ENCODE measurements at places on chromosomes 2 and 18.
A peak's percentile ranks its signal among the peaks of the same experiment; 100 is the strongest.

- DNase-seq: peak; percentile 43
Observed at GRCh38 chr2:46179037-46179621, 118.1 kb upstream of the EPAS1 start.

GRCh38 chr2:218002143-218002844 is 501 bp downstream of the TNS1 start:
- no peak for DNase-seq

DNA sequence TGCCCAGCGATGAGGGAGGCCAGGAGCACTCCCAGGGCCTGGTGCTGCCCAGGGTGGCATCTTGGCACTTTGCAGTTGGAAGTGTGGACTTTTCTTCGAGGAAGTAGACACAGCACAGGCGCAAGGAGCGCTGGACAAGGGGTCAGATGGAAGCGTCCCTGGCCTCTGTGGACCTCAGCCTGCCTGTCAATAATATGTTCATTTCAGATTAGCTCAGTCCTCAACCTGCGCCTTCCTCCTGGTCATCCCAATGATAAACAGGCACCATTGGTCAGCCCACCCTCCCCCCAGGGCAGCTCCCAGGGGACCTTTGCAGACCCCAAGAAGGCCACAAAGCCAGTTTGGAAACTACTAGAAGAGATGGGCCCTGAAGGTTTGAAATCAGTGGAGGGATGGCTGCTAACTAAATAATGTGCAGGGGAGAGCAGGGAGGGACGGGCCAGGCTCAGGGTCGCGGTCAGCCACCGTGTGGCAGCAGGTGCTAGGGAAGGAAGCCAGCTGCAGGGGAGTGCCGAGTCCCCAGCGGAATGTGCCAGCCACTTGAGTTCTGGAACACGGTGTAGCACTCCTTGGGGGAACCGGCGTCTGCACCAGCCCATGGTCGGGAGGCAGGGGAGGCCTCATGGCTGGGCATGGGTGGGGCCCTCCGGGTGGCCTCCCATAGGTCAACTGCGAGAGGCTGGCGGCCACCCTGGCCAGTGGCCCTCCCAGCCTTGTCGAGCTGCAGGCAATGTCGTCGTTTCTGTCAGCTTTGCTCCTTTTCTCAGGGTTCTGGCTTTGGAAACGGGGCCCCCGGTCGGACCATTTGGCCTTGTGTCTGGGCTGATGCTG is 59.9 kb downstream of the ADI1 start:
- no peak for DNase-seq

DNA sequence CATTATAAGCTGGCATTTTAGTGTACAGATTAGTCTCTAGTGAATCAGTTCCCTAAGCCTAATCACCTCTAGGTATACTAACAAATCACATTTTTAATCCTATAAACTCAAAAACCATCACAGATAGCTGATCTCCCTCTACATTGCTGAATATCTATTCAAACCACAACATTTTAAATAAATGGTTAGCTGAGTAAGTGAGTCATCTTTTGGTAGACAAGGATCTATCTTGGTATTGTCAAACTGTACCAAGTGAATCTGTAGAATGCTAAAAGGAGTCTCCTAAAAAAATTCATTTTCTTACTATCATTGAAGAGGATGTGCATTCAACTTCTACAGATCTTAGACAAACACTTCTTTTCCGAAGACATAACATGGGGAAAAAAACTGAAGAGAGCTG is 40.7 kb downstream of the INO80D start:
- no peak for DNase-seq

DNA sequence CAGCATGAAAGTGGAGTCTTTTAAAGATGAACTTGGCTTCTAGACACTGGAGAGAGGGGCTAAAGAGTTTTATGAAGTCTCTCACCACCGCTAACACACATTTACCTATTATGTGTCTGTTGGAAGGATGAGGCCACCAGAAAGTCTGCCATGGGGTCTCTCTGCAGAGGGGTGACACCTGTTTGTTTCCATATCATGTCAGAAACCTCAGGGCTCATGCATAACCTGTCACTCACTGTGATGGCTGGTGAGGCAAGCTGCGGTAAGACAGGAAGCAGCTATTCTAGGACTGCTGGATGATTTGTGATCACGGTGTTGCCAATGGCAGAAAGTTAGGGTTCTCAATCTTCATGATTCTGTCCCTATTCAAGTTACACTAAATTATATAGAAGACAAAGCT is 60.8 kb upstream of the DNMT3A start:
- DNase-seq: no peak

GRCh38 chr2:143686585-143687164 is 557.5 kb downstream of the ARHGAP15 start:
- no peak for DNase-seq

DNA sequence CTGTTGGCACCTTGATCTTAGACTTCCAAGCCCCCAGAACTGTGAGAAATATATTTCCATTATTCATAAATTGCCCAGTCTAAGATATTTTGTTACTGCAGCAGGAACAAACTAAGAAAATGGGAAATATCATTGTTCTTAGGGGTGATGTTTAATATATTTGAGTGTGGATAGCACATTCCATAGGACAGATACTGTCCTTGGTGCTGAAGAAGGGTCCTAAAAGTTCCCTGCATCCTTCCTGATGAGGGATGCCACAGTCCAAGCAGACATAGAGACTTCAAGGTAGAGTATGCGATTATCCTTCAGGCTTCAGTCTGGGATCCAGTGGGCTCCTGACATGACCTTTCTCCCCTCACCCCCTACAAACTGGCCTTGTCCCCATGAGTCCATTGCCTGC is 689.0 kb downstream of the TDRD15 start:
- DNase-seq: no peak

GRCh38 chr18:24396082-24396633 is 1.5 kb downstream of the OSBPL1A start:
- DNase-seq: no peak

DNA sequence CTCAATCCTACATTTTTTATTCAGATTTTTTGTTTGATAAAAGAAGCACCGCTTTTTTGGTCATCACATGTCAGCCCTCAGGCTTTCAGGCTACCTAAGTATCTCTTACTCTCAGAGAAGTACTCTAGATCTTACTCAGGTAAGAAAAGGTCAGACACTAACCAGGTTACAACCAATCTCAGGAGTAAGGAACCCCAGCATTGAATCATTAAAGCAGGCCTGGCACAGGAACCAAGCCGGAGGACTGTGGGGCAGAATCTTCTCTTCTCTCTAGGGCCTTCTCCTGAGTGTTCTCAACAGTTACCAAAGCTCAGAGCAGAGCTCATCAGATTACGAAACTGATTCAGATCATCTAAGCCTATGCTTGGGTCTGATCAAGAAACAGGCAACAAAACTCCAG is 28.2 kb downstream of the RBMS1 start:
- DNase-seq: peak; percentile 38

GRCh38 chr2:126765395-126765794 is 109.4 kb downstream of the GYPC start:
- DNase-seq: peak; percentile 7

GRCh38 chr18:63553081-63553480 is 10.9 kb downstream of the SERPINB12 start:
- no peak for DNase-seq

DNA sequence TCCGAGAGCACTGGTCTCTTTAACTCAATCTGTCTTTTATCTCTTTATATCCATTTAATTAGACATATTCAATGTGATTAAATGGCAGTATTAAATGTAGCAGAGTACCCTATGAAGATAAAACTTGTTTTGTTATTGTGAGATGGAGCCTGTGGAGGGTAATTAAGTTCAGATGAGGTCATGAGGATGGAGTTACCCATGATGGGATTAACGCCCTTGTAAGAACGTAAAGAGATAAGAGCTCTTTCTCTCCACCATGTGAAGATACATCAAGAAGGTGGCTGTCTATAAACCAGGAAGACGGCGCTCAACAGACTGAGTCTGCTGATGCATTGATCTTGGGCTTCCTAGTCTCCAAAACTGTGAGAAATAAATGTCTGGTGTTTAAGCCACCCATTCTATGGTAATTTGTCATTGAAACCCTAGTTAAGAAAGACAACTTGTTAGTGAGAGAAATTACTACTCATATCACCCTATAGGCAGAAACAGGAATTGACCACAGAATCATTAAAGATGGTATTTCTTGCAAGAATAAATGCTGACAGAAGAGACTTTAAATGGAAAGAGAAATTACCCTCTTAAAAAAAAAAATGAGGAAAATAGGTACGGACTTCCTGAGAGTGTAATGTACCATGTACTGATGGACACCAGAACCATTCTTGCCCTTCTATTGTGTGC is 738.7 kb upstream of the CHAC2 start:
- DNase-seq: no peak

DNA sequence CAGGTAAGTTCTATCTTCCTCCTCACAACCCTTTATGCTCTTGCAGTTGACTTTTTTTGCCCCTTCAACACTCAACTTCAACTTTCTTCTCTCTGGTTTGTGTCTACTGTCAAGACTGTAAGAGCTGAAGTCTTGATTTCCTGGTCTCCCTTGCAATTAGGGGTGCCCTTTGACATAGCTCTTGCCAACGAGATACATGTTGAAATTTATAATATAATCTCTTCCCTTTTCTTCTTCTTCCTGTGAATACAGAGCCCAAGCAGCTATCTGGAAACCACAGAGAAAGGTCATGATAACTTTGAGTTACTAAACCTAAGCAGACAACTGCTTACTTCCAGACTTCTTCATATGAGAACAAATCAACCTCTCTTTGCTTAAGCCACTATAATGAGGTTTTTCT is 163.5 kb downstream of the MC4R start:
- DNase-seq: no peak

DNA sequence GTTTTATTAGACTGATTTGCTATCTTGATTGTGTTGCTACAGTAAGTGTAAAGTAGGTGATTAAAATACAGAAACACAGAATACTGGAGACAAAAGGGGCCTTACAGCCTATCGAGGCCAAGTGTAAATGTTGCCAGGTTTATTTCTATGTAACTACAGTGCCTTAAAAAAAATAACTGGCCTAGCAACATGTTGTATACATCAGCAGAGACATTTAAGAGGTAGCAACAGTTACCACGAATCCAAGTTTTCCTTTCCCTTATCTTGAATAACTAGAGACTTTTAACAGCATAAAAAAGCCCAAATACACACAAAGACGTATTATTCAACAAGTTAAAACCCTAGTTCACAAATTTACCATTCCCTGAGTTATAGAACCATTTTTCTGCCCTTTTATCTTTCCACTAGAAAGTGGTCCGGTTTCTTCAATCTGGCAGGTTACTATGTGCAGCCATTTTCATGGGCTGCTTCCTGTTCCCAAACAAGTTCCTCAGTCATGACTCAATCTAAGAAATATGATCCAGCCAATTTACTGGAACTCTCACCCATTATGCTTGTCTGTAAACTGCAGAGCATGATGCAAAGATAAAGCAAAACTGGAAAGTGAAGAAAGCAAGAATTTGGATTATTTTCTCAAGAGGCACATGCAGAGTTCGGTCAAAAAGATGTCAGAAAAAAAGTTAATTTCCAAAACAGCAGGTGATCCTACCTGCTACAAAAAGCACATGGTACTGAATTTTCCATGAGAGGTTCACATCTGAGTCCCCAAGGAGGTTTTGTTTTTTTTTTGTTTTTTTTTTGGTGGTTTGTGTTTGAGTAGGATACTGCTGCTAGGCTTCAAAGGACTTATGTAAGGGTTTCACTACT is 22.2 kb downstream of the NFE2L2 start:
- no peak for DNase-seq

GRCh38 chr2:54899576-54900200 is 150.6 kb downstream of the RTN4 start:
- no peak for DNase-seq

GRCh38 chr2:239121600-239122012 is 273.7 kb downstream of the TWIST2 start:
- no peak for DNase-seq

DNA sequence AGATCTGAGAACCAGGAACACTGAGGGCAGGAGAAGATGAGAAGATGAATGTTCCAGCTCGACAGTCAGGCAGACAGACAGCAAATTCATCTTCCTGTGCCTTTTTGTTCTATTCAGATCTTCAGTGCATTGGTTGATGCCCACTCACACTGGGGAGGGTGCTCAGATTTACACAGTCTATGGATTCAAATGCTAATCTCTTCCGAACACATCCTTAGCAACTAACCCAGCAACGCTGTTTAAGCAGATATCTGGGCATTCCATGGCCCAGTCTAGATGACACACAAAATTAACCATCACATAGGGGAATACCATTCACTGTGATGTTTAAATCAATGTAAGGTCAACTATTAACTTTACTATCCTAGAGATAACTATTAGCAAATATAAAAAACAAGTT is 571.9 kb downstream of the NYAP2 start:
- DNase-seq: no peak

DNA sequence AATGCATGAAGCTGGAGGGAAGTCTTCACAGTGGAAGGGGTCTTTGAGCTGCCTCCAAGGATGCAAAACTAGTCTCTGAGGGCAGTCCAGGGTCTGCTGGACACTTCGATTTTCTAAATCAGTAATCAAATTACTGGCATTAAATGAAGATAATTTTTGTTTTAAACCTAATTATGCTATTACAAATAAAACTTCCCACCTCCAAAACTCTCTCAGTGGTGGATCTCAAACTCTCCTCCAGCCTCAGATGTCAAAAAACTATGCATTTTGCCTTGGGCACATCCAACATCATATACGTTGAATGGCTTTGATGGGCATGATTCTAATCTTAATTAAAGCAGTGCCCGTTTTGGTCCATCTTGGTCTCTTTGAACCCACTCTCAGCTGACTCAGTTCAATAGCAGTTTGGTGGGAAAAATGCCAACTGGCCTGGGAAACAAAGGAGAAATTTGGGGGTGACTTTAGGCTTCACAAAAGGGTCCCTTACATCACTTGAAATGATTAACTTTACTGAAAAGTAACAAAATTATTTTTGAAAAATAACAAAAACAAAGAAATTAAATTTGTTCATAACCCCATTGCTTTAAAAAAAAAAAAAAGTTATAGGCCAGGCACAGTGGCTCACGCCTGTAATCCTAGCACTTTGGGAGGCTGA is 5.9 kb upstream of the MYCN start:
- no peak for DNase-seq

DNA sequence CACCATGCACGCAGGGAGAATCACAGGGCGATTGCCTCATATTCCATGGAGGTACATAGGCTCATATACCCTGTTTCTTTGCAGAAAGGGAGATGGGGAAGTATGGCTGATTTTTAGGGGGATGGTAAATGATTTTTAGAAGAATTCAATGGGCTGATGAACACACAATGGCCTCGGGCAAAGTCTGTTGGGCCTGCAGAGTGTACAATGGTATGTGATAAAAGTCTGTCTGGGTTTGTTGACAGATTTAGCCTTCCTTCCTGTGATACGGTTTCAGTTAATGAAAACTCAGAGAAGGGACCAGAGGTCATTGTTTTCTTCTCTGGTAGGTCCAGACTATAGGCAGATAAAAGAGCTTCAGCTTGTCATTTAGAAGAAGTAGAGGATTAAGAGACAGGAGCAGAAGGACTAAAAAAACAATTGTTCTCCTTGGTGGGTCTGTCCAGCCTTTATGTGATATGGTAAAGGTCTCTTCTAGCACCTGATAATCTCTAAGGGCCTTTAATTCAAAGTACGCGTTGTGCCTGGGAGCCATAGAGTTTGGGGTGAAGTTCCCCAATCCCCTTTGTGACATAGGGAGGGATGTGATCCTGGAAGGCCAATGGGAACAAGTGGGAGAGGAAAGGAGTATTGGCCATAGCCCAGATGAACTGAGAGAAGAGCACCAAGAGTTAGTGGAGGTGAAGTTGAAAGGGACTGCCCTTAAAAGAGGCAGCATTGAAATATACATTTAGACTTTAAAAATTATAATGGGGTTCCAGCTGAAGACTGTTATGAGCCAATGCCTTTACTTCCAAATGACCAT is 107.5 kb upstream of the SERPINE2 start:
- DNase-seq: no peak
